ENCODE measurements at places on chromosomes 7 and 10.

DNA sequence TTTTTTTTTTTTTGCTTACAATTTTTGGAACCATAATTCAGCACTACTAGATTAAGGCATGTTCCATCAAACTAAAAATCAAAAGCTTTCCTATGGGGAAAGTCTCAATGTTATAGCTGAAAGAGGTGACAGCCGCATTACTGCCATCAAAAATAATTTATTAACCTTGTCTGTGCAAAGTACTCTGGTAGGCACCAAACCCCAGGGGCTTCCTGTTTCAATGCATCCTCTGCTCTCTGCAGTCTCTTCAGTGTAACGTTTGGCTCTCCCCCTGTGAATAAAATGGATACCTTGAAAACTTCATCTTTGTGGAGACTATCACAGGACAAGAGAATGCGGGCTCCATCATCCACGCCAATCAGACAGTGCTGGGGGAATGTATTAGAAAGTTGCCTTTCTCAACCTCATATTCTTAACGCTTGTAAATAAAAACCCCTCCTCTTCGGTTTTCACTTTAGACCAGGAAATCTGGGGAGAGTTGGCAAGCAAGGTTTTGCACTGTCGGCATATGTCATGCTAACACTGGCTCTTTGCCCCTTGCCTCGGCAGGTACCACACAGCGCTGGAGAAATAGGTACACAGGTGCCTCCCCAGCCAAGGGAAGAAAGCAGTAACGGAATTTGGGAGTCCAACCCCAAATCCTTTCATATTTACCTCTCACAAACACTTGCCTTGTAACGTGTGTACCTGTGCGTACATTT is 1.6 kb upstream of the NRG3 start:
- DNase-seq, result no peak

GRCh38 chr7:149573519-149573918 is 75.9 kb upstream of the ZNF746 start:
- no peak for DNase-seq

DNA sequence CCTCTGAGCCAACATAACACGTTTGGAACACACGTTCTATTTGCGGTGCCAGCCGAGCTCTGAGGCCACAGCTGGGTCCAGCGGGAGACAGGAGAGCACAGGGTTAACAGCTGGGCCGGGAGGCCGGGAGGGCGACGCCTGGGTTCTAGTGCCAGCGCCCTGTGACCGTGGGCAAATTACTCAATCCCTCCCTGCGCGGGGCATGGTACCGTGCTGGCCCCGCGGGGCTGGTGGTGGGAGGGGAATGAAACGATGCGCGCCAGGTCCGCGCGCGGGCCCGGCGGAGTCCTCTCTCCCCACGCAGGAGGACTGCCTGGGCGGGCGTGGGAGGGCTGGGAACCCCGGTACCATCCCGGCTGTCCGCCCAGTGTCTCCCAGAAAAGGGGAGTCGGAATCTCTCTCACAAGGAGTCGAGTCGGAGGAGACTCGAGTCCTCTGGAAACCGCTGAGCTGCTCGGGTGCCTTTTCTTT is 30.4 kb downstream of the LEP start:
- no peak for DNase-seq

GRCh38 chr10:98478430-98479222 is 31.9 kb upstream of the HPS1 start:
- no peak for DNase-seq

DNA sequence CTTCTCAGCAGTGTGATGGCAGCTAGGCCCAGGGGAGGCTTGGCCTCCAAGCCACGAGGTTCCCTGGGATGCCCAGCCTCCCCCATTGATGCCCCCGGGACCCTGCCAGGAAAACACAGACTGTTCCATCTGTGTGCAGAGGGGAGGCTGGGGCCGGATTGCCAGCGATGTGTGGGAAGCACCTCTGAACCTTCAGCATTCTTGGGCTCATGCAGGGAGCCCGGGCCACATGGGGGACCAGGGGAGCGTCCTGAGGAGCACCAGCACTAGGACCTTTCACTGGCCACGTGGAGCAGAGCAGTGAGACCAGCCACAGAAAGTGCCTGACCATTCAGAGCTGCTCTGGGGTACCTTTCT is 2.6 kb downstream of the IMPDH1 start:
- no peak for DNase-seq

GRCh38 chr7:24366876-24367275 is 82.9 kb downstream of the NPY start:
- no peak for DNase-seq

GRCh38 chr7:18320971-18321567 is 174.5 kb upstream of the HDAC9 start:
- DNase-seq, result no peak

DNA sequence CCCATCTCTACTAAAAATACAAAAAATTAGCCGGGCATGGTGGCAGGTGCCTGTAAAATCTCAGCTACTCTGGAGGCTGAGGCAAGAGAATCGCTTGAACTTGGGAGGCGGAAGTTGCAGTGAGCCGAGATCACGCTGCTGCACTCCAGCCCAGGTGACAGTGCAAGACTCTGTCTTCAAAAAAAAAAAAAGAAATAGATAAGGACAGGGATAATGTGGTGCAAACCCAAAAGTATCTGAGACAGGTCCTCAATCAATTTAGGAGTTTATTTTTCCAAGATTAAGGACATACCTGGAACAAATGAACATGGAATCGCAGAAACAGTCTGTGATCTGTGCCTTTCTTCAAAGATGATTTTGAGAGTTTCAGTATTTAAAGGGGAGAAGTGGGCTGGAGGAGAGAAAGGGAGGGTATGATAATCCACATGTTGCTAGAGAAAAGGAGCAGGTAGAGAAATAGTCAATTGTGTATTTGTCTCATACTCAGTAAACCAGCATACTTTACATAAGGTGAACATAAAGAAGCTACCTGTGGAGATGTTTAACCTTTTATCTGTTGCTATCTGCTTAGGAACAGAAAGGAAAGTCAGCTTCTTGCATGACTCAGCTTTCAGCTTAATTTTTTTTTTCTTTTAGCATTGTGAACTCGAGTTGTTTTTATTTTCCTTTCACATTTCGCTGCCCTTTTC is 4.9 kb upstream of the MTPN start:
- DNase-seq, result no peak

GRCh38 chr7:755413-755805 is 28.3 kb upstream of the PRKAR1B start:
- no peak for DNase-seq
